DMS79 treated with DMSO at 0.1 percent for 48 hours (cell line): ENCODE measurements at places on chromosomes 5 and 9.
A peak's percentile ranks its signal among the peaks of the same experiment; 100 is the strongest.

GRCh38 chr5:151034422-151035379 is 14.3 kb downstream of the GPX3 start:
- DNase-seq = no peak

DNA sequence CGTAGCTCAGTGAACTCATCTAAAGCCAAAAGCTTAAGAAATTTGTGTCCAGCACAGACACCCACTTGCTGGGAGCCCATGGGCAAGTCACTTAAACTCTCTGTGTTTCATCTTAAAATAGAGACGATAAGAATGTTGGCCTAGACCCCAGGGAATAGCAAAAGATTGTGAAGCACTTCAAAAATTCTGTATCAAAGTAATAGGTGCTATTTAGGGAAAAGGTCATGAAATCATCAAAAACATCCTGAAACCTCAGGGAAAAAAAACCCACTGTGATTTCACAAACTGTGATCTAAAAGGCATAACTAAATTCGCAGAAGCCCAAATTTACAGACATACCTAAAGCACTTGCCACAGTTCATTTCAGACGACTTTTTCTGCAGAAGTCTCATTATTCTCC is 278.3 kb downstream of the NR2F1-AS1 start:
- no peak for DNase-seq

DNA sequence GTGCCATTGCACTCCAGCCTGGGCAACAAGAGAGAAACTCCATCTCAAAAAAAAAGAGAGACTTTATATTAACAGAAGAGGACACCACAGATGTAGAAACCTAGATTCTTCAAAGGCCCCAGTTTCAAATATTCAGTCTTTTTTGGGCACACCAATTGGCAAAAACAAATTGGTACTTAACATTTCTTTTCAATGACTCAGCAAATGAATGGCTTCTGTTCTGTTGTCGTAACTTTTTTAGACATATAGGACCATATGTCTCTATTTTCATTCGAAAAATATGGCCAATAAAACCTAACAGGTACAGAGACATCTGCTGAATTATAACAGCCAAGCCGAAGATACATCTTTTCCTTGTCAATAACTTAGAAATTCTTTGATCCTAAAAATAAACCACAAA is 212.8 kb downstream of the EBF1 start:
- DNase-seq = no peak

DNA sequence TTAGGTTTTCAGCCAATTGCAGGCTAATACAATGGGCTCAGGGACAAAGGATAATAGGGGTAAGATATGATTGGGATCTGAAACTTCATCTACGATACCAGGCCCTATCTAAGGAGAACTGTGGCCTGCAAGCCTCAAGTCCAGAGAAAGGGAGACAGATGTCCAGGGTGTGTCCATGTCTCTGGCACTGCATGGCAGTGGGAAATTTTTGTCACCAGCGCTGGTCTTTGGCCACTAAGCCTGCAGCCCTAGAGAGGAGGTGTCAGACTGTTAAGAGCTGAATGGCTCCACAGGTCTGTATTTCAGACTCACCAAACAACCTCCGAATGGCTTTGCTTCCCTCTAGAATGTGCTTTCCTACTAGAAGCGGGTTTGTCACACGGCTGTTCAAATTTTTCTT is 6.6 kb upstream of the CNOT6 start:
- DNase-seq = no peak

DNA sequence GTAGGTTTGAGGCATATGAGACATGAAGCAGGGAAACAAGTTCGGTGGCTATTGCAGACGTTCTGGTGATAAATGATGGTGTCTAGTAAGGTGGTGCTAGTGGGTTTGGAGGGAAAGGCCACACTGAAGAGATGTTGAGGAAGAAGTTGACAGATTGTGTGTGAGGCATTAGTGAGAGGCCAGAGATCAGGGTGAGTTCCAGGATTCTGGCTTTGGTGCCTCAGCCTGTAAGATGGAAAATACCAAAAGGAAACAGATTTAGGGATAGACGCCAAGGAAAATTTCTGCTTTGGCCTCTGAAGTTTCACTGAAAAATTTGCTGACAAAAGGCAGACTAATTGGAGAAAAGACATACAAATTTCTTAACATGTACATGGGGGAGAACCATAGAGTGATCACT is 6.4 kb upstream of the PAIP1 start:
- DNase-seq = no peak

DNA sequence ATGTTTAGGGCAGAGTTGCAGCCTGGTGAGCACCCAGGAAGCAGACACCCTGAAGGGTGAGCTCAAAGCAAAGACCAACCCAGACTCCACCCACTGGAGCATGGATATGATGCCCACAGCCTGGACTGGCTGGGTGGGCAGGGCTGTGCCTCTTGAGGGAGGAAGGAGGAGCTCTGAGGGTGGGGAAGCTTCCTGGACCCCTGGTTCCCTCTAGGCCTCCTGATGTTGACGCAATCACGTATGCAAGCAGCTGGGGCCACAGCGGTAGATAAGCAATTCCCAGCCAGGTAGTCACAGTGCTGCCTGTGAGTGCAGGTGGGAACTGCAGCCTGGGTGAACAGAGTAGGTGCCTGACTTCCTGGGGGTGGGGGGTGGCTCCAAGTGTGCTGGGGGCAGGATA is 271.5 kb downstream of the CDK5RAP2 start:
- no peak for DNase-seq

DNA sequence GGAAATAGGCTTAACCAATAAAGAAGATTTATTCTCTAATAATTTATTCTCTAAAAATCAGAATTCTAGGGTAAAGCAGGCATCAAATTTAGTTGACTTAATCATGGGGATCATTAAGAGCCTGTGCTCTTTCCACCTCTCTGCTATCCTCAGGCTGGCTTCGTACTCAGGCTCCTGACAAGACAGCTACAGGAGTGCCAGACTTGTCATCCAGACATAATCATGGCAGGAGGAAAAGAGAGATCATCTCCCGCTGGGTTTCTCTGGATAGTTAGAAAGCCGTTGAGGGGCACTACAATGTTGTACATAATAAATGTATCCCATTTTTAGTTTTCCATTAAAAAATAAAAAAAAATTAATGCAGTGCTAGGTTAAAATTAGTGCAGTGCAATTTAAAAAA is 171.9 kb downstream of the SEC61B start:
- DNase-seq = no peak

DNA sequence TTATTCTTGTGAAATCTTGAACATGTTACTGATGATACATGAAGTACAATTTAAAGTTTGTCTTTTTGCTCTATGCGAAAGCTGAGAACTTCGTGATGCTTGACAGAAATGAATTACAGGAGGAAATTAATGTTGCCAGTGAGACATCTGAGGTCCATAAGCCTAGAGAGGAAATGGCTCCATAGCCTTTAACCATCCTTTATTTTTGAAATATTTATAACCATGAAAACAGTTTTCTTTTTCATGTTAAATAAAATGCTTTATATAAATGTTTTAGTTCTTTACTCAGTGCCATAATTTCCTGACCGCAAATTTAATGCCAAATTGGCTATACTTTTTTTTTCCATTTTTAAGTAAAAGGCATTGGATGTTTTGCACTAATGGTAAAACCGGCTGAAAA is 29.1 kb downstream of the F2RL2 start:
- no peak for DNase-seq

GRCh38 chr9:68653141-68653595 is 51.9 kb upstream of the PIP5K1B start:
- DNase-seq = no peak

GRCh38 chr5:13658761-13659160 is 285.7 kb downstream of the DNAH5 start:
- DNase-seq = no peak

DNA sequence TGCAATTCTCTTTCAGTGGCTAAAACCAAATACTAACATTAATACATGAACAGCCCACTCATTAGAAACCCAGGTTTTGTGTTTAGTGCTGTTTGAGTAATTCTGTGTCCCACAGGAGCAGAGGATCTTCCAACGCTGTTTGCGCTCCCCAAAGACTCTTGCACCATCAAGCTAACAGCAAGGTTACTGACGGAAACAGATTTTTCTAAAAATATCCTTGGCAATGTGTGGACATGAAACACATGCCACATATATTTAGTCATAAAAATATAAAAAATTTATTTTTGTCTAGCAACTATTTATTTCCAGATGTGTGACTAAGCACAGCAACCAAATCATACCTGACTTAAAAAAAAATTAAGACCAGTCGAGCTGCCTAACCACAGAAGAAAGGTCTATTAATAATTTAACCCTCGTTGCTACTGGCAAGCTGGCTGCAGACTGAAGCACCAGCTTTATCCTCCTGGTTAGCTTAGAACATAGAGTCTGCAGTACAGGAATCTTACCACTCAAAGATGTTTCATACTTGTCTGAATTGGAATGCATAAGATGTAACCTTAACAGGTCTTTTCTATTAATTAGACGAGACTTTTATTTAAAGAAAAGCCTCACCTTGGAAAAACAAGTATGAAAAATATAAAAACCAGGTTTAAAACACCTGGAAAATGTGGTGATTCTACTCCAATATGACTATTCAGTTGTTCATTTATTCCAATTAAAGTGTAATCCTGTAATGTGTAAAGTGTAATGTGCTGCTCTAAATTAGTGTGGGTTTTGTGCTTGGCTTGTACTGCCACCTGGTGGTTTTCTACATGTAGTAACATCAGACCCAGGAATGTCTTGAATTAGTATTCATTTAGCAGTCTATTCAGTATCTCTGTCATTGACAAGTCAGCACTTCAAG is 272.5 kb downstream of the EPB41L4A start:
- peak; percentile 67 for DNase-seq

- DNase-seq = no peak
These were observed 1027.7 kb downstream of the NR2F1-AS1 start for GRCh38 chr5:92553326-92553725.

DNA sequence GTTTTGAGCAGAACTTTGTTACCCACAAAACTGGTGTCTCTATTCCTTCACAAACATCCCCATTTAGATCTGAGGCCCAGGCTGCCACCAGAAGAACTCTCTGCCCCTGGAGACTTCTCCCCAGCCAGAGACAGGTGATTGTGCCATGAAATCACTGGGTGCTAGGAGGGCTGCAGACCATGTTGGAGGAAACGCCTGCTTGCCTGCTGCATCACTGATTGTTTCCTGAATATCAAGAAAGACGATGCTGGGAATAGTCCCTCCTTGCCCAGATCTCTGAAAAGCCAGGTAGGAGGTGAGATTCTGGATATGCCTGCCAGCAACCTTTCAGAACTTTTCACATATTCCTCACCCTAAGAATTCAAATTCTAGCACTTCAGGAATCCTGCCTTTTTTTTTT is 8.1 kb downstream of the ZNF366 start:
- DNase-seq = no peak

GRCh38 chr5:147307170-147307569 is 72.3 kb downstream of the STK32A start:
- no peak for DNase-seq

GRCh38 chr9:90121762-90122161 is 517.0 kb downstream of the GADD45G start:
- no peak for DNase-seq

- DNase-seq = no peak
These were observed 9.4 kb downstream of the FSTL4 start for GRCh38 chr5:133602835-133603380.

- no peak for DNase-seq
These were observed 31.9 kb downstream of the RXRA start for GRCh38 chr9:134358026-134358661.

- no peak for DNase-seq
These were observed 47.8 kb downstream of the ERGIC1 start for GRCh38 chr5:172881691-172882370.

- no peak for DNase-seq
These were observed 122.2 kb upstream of the GNA14 start for GRCh38 chr9:77770340-77770739.

GRCh38 chr9:137041124-137041523 is 4.9 kb downstream of the NPDC1 start:
- no peak for DNase-seq

DNA sequence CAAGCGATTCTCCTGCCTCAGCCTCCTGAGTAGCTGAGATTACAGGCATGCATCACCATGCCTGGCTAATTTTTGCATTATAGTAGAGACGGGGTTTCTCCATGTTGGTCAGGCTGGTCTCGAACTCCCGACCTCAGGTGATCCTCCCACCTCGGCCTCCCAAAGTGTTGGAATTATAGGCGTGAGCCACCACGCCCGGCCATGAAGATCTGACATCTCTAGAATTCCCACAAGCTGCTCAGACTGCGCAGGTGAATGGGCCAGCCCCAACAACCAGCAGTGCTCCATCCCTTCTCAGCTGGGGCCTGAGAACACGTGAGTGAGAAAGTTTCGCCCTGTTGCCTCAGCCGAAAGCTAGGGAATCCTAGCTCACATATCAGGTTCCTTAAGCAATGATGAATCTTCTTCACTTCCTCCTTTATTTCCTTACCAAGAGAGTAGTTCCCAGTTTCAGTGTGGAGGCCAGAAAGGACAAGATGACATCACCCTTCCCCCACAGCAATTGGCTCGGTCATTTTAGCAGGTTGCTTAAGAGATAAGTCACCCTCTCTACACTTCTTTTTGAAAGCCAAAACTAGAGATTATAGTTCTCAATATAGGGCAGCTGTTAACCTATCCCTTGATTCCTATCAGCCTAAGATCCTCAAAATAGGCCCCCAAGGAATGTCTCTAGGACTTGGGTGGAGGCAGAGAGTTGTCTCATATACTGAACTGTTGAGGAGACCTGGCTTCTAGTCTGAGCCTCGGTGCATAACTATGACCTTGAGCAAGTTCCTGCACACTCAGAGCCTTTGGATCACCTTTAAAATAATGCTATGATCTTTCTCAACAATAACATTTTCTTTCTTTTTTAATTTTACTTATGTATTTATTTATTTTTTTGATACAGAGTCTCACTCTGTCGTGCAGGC is 23.9 kb upstream of the PPP2CA start:
- no peak for DNase-seq

- peak; percentile 26 for DNase-seq
These were observed 95.1 kb downstream of the ZNF354C start for GRCh38 chr5:179154991-179155955.

DNA sequence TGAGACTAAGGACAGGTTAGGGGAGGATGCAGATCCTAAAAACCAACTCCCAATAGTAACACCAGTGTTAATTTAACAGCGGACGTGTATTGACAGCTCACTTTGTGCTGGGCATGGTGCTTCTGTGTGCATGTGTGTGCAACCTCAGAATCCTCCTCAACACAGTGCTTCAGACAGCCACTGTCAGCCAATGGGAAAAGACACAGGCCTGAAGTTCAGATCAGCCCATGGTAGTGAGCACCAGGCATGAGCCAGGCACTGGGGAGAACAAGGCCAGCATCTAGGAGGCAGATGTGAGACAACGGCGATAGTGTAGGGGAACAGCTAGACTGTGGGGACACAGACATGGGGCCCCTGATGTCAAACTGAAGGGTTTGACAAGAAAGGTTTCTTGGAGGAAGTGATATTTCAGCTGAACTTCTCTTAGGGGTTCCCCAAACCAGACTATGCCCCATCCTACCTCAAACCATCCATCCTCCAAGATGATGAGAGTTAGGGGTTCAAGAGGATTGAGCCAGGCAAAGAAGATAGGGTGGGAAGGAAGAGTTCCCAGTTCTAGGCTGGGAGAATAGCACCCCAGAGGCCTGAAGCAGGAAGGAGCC is 71.5 kb upstream of the PSD2 start:
- DNase-seq = no peak

DNA sequence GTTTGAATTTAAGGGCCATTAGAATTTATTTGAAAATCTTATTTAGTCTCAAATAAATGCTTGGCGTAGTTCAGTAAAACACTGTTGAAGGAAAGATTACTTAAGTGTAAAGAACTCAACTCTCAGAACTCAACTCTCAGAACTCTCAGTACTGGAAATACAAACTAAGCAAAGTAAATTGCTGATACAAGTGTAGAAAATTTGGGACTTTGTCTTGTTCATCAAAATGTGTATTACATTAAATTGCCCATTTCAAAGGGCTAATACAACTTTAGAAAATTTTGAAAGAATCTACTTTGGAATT is 99.4 kb downstream of the CSNK1G3 start:
- no peak for DNase-seq

- peak; percentile 36 for DNase-seq
These were observed 53.7 kb upstream of the PTPDC1 start for GRCh38 chr9:94030318-94031179.
